ENCODE measurements at places on chromosomes 2 and 18. TPM values are rescaled to one million over a fixed set of nuclear protein-coding genes. Genes with fewer than 3 reads are reported as not detected.
A peak's percentile ranks its signal among the peaks of the same experiment; 100 is the strongest.

GRCh38 chr2:149394864-149395263 lies 64.5 kb downstream of the LYPD6 start:
- DNase-seq: no peak

The EML6 gene
- 17.2 TPM for polyA plus RNA-seq

DNA sequence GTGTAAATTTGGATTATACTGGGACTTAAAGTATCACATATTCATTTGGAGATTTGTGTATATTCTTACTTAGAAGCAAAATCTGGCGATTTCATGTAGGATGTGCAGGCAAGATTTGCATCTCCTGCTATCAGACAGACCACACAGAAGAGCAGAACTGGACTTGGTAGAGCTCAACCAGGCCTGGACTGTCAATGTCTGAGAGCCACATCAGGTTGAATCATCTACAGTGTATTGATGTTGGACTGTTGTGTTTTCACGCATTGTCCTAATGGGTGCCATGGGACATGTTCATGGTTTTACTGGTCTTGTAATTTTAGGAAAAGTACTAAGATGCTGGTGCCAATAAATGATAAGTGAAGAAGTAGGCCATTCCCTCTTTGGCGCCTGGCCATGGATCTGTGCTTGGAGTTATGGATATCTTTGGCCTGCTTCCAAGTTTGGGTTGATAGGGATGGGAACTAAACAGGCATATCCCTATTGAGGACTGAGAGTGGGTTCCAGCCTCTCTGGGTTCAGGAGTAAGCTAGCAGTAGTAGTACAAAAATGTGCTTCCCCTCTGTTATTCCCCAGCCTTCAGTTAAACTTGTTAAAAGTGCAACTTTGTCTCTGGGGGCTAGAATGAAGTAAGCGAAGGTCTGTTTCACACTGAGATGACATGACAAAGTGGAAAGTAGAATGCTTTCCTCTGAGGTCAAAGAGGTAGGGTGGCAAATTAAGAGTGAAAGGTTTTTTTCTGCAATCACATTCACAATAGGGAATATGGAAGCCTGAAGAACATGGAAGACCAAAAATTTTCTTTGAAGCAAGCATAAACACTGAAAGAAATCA lies 49.2 kb upstream of the NEMP2 start:
- no peak for DNase-seq

- DNase-seq: no peak
These were observed 75.4 kb downstream of the EPC2 start for GRCh38 chr2:148719941-148720436.

DNA sequence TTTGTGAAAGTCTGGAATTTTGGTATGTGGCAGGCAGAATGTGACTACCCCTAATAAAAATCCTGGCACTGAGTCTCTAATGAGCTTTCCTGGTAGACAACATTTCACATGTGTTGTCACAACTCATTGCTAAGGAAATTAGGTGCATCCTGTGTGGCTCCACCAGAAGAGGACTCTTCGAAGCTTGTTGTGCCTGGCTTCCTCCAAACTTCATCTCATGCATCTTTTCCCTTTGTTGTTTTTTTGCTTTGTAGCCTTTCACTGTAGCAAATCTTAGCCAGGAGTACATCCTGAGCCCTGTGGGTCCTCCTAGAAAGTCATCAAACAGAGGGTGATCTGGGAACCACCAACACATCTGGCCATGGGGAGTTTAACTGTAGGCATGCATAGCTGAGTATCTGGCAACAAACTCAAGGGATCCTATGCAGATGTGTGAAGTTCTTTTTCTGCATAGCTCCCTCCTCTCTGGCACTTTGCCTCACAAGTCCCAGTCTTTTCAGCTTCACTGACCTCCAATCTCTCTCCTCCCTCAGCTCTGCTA lies 42.1 kb upstream of the SERTAD2 start:
- no peak for DNase-seq

- no peak for DNase-seq
These were observed 142.9 kb upstream of the MEX3C start for GRCh38 chr18:51340332-51340731.

DNA sequence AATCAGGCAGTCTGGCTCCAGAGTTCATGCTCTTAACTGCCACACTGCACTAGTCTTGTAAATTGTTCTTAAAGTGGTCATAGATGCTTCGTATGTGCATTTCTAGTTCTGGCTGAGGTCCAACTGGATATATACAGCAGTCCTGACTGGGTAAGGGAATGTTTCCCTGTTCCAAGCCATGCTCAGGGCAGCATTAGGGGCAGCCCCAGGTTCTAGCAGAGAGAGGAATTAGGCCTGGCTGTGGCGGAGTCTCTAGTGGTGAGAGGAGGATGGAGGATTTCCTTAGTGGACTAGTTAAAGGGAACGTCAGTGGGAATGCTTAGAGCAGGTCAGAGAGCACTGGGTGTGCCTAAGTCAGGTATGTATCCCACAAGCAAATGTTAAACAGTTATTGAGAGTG lies 28.0 kb downstream of the UBE2E3 start:
- no peak for DNase-seq

- DNase-seq: no peak
These were observed 24.0 kb downstream of the WIPF1 start for GRCh38 chr2:174573621-174574081.

The DNAH7 gene
- not detected for polyA plus RNA-seq

The EGR4 gene
- polyA plus RNA-seq: not detected

- peak; percentile 13 for DNase-seq
These were observed 101.9 kb upstream of the RAB12 start for GRCh38 chr18:8507361-8507760.

- DNase-seq: no peak
These were observed 331.9 kb downstream of the LRRTM1 start for GRCh38 chr2:79972661-79973060.

The SKOR2 gene
- polyA plus RNA-seq: not detected

DNA sequence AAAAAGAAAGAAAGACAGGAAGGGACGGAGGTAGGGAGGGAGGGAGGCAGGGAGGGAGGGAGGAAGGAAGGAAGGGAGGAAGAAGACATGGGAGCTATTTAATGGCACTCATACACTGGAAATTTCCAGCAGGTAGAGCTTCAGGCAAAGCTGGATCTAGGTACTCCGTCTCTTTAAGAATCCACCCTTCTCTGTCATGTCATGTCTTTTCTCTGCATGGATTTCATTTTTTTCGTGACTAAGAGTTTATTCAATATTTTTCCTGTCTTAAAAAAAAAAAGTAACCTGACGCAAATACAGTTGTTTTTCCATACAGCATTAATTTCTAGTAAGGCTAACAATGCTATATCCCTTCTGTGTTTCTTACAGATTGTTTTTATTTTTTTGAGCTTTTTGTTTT lies 56.3 kb upstream of the MCFD2 start:
- DNase-seq: no peak

DNA sequence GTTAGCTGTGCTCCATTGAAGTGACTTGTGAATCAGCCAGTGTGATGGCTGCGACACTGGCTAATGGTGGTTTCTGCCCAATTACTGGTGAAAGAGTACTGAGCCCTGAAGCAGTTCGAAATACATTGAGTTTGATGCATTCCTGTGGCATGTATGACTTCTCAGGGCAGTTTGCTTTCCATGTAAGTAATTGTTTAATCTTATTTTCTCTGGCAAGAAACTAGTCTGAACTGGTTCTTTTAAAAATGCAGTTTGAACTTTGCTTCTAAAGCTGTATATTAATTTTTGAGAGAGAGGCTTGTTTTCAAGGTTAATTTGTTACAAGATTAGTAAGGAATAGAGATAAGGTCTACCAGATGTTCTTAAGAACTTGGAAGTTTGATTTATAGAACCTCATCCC lies 46.7 kb downstream of the GLS start:
- DNase-seq: no peak

The FBXO11 gene
- 52.7 TPM for polyA plus RNA-seq

The APOB gene
- 1,569 TPM for polyA plus RNA-seq

DNA sequence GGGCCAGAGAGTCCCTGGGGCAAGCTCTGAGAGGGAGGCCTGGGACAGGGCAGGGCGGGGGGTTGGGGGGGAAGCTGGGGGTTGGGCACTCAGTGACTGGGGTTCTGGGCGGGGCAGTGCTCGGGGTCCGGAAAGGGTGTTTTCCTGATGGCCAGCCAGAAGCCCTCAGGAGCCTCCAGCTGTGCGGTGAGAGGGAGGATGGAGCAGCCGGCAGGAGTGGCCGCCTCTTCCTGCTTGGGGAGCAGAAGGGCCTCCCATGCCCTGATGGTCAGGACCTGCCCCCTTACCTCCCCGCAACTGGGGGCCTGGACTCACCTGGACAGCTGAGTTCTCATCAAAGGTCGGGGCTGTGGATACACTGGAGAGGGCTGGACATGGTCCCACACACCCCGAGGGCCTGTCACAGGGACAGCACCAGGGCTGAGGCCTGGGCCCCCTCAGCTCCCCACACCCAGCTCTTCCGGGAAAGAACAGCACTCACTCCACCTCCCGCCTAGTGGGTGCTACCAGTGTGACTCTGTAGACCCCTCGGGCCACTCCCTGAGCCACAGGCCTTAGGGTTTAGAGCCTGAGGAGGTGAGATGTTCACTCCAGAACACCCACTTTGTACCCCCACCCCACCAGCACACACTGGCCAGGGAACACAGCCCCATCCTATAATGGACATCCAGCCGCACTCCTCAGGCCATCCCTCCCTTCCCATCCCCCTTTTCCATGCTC lies 6.7 kb downstream of the SFTPB start:
- DNase-seq: no peak

- DNase-seq: no peak
These were observed 248.1 kb upstream of the SALL3 start for GRCh38 chr18:78731398-78732032.

The ARL5A gene
- polyA plus RNA-seq: 47.5 TPM

- DNase-seq: no peak
These were observed 66.1 kb upstream of the ATG16L1 start for GRCh38 chr2:233185330-233185729.

The TGFA gene
- 6.7 TPM for polyA plus RNA-seq

The EVA1A gene
- polyA plus RNA-seq: 57.5 TPM

The REG3A gene
- 0.13 TPM for polyA plus RNA-seq

DNA sequence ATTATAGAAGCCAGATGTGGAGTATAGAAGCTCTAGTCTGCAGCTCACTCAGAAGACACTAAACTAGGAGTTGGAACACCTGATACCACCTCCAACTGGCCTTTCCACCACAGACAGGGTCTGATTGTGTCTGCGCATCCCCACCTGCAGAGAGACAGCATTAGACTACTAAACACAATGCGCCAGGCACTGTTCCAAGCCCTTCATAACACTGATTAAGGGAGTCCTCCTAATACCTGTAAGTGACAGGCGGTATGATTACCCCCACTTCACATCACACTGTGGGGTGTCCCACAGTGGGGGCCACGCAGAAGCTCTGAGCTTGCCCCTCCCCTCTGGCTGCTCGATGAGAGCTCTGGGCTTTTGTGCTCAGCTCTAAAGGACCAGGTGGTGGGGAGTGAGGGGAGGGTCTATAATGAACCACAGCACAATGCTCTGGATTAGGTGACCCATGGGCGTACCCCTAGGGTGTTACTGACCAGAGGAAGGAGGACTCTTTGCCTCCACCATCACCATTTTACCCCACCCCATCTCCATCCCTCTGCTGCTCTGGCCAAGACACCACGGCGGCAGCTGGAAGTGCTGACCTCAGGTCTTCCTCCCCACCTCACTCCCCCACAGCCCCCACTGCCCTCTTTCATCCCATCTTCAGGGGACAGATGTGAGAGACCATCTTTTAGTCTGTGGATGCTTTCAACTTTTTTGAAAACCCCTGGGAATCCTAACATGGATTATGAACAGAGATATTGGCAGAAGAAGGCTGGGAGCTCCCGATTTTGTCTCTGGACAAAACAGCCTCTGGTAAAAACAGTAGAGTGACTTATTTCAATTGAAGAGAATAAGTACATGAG lies 145.1 kb downstream of the GFPT1 start:
- no peak for DNase-seq

GRCh38 chr2:143939626-143940330 lies 580.1 kb downstream of the ZEB2 start:
- no peak for DNase-seq

DNA sequence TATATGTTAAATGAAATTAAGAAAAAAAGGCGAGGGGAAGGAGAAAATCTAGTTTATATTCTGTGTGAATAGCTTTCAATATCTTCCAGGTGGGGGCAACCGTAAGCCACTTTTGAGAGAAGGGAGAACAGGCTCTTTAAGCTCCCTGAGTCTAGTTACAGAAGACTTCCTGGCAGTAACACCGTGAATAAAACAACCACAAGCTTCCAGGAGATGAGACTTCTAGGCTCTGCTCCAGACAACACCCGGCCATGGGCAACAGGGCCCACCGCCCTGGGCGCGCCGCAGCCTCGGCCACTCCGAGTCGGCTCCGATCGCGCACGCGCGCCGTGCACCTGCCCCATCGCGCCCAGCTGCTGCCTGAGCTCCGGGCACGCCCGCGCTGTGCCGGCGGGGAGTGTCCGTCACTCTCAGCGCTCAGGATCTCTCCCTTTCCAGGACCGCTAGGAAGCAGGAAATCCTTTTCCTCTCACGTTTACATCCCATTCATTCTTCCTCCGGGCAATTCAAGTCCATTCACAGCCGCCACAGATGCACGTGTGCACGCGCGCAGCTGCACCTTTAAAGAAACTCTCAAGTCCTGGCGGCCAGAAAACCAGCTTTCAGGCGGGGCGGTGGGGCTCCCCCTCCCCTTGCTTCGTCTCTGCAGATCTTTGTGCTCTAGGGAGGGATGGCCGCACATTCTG lies 19.4 kb upstream of the PAX3 start:
- peak; percentile 53 for DNase-seq

DNA sequence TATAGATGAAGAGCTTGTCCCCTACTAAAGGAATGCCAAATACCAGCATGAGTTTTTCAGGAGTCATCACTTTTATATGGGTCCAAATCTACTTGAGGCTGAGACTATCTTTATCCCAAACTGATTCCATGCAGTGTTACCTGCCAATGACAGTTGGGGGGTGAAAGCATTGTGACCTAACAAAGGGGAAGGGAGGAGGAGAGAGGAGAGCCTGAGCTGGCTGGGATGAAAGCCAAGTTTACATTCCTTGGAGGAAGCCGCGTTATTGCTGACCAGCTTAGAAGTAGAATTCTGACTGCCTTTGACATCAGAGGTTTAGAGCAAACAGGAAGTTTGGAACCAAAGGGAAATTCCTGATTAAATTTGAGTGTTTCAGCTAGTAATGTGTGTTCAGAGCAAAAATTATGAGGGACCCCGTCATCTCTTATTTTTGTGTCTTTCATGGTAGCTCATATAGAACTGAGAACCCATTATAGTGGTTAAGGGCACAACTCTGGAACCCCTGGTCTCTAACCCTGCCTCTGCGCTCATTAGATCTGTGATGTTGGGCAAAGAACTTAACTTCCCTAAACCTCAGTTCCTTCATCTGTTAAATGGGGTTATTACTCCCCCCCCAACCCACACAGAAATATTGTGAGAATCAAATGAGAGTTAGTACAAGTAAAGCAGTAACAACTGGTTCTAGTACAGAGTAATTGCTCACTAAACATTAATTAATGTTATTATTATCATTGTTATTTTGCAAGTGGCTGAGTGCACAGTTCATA lies 199.3 kb upstream of the EPAS1 start:
- peak; percentile 40 for DNase-seq

- DNase-seq: no peak
These were observed 360.1 kb upstream of the CHAC2 start for GRCh38 chr2:53407363-53408080.

The ACADL gene
- polyA plus RNA-seq: not detected

- no peak for DNase-seq
These were observed 18.1 kb downstream of the BCL2 start for GRCh38 chr18:63301434-63301833.

GRCh38 chr18:77013811-77014521 lies 118.6 kb downstream of the MBP start:
- DNase-seq: no peak

All from HepG2 (cell line).